ENCODE measurements at places on chromosomes 12 and 14.

GRCh38 chr14:99516871-99517642 lies 35.8 kb downstream of the CCNK start:
- no peaks in the 10 kb centered on the region for H3K27me3 ChIP-seq
- no peaks in the 10 kb centered on the region for H3K36me3 ChIP-seq
- peak overlapping the region; percentile 42 for H3K27ac ChIP-seq
- DNase-seq: peak; percentile 37

- H3K27ac ChIP-seq: no peak overlapping the region
- H3K27me3 ChIP-seq: no peaks in the 10 kb centered on the region
Observed at GRCh38 chr12:49198431-49199155, 9.7 kb upstream of the TUBA1A start.

DNA sequence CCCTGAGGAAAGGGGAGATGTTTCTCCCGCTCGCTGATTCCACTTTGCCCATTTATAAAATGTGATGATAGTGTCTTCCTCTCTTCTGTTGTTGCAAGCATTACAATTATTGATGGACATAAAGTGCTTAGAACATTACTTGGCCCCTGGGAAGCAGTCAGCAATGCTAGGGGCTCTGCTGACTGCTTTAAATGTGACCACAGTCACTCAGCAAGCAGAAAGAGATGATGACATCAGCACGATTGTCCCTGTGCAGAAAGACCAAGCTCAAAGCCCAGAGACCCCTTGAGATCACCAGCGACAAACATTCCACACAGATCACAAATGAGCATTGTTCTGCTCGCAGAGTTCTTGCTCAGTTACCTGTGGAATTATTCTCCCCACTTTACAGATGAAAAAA lies 26.5 kb downstream of the TUNAR start:
- no peak overlapping the region for H3K27ac ChIP-seq
- no peaks in the 10 kb centered on the region for H3K4me1 ChIP-seq
- no peaks in the 10 kb centered on the region for H3K27me3 ChIP-seq
- H3K36me3 ChIP-seq: no peaks in the 10 kb centered on the region
- no peak for DNase-seq

GRCh38 chr12:67649570-67650387 lies 1.2 kb downstream of the DYRK2 start:
- DNase-seq: peak; percentile 38
- H3K27ac ChIP-seq: peak overlapping the region; percentile 77
- peak overlapping the region; percentile 75 for H3K4me3 ChIP-seq
- H3K27me3 ChIP-seq: no peaks in the 10 kb centered on the region
- H3K4me1 ChIP-seq: peaks cover 24% of the 10 kb centered on the region
- no peaks in the 10 kb centered on the region for H3K36me3 ChIP-seq

GRCh38 chr12:116136340-116136739 lies 141.2 kb downstream of the MED13L start:
- peak overlapping the region; percentile 8 for H3K27ac ChIP-seq
- no peak for DNase-seq
- no peaks in the 10 kb centered on the region for H3K4me1 ChIP-seq
- H3K36me3 ChIP-seq: no peaks in the 10 kb centered on the region

GRCh38 chr14:98906123-98906995 lies 365.6 kb downstream of the BCL11B start:
- H3K4me3 ChIP-seq: no peak overlapping the region
- H3K4me1 ChIP-seq: no peaks in the 10 kb centered on the region
- H3K36me3 ChIP-seq: no peaks in the 10 kb centered on the region
- no peaks in the 10 kb centered on the region for H3K27me3 ChIP-seq
- no peak overlapping the region for H3K27ac ChIP-seq

All from Caco-2 (cell line).